ENCODE measurements at places on chromosomes 6 and 20. TPM values are rescaled to one million over a fixed set of nuclear protein-coding genes. Genes with fewer than 3 reads are reported as not detected.

PARD6B gene
- 6.1 TPM for total RNA-seq

ANGPT4 gene
- total RNA-seq = not detected

SYCP2 gene
- total RNA-seq = 0.19 TPM

TPMT gene
- total RNA-seq = 7.6 TPM

IL17A gene
- not detected for total RNA-seq

GRCh38 chr6:137081997-137082396 lies 37.2 kb upstream of the IL20RA start:
- no peak for DNase-seq

DNA sequence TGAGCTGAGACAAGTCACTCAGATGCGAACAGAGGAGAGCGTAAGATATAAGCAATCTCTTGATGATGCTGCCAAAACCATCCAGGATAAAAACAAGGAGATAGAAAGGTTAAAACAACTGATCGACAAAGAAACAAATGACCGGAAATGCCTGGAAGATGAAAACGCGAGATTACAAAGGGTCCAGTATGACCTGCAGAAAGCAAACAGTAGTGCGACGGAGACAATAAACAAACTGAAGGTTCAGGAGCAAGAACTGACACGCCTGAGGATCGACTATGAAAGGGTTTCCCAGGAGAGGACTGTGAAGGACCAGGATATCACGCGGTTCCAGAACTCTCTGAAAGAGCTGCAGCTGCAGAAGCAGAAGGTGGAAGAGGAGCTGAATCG lies 9.5 kb upstream of the SNRNP48 start:
- DNase-seq = no peak

GRCh38 chr6:7085911-7086310 lies 21.9 kb upstream of the RREB1 start:
- DNase-seq = no peak

DNA sequence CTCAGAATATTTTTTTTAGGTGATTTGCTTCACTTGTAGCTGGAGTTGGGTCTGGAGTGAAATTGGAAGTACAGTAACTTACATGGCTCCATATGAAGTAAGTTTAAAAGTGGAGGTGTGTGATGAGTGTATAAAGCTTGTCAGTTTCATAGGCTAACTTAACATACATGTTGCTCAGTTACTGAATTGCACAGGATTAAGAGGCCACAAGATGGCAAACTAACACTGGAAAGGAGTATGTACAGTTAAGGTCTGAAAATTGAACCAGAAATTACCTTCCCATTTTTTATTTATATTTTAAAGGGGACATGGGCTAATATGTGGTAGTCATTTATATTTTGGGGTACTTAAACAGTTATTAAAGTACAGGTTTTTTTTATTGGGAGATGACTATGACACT lies 45.3 kb upstream of the SMIM8 start:
- DNase-seq = peak; percentile 37

- no peak for DNase-seq
These were observed 1.1 kb upstream of the NECAB3 start for GRCh38 chr20:33675136-33675959.

- no peak for DNase-seq
These were observed 30.3 kb downstream of the LRFN2 start for GRCh38 chr6:40556881-40557280.

- no peak for DNase-seq
These were observed 809.7 kb downstream of the MAFB start for GRCh38 chr20:39879296-39879695.

- no peak for DNase-seq
These were observed 38.6 kb downstream of the PDYN start for GRCh38 chr20:1955217-1955616.

- no peak for DNase-seq
These were observed 5.9 kb downstream of the TBX18 start for GRCh38 chr6:84758486-84758885.

All from OCI-LY7 (cell line).